ENCODE measurements at places on chromosomes 5 and 9.

DNA sequence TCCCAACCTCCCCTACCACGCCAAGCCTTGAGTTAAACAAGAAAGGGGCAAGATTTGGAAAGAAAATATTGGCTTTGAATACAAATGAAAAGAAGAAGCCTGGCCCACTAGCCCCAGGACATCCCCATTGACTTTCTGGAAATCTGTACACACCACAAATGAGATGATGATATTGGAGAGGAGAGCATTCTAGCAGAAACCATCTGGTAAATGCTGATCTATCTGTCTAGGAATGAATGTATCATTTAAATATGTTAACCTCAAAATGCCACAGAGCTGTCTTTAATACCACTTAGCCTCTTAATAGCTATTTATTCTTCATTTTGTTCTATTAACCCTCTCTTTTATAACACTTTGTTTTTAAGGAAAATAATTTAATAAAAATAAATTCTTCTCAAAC lies 270.2 kb upstream of the PDE4D start:
- DNase-seq = no peak

DNA sequence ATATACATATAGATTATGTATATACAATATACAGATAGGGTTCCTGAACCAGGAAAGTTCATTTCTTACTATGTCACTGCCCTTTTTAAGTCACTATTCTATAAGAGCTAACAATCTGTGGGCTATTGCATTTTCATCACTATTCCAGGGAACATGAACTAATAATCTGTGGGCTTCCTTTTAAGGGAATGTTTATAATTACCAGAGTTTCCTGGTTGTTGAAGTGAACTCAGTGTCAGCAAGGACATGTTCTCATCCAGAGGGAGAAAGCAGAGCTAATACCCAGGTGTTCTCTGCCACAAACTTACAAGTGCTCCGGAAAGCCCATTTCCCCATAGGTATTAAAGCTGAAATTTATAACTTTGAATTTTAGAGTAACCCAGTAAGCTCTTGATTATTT lies 69.6 kb downstream of the CWC27 start:
- no peak for DNase-seq

- DNase-seq = no peak
Observed at GRCh38 chr9:72203205-72203803, 54.1 kb downstream of the GDA start.

DNA sequence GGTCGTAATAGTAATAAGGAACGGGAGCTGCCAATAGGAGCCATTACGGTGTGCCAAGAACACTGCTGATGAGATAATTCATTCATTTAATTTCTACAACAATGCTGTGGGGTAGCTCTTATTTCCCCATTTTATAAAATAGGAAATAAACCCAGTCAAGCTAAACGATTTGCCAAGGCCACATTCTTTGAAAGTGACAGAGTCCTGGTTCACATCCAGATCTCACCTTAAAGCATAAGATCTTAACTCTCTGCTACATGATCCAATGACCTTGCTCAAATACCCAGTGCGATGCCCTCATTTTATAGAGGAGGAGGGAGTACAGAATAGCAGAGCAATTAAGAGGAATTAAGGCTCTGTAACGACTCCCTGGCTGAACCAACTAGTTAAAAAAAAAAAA lies 5.0 kb downstream of the PDE6A start:
- DNase-seq = no peak

Measured in stimulated activated CD4-positive, alpha-beta T cell treated with anti-CD3 and anti-CD28 coated beads, Interleukin-1b, Interleukin-23, amount 100 ng/mL, for 48 hours (primary cell).